ENCODE measurements at places on chromosomes 7 and 10.

- no peak for DNase-seq
These were observed 106.1 kb downstream of the PPP1R3A start for GRCh38 chr7:113812591-113813255.

GRCh38 chr7:43756368-43757072 is 2.0 kb upstream of the BLVRA start:
- DNase-seq = peak; percentile 49

- no peak for DNase-seq
These were observed 899.5 kb upstream of the LRRTM3 start for GRCh38 chr10:66026321-66026720.

DNA sequence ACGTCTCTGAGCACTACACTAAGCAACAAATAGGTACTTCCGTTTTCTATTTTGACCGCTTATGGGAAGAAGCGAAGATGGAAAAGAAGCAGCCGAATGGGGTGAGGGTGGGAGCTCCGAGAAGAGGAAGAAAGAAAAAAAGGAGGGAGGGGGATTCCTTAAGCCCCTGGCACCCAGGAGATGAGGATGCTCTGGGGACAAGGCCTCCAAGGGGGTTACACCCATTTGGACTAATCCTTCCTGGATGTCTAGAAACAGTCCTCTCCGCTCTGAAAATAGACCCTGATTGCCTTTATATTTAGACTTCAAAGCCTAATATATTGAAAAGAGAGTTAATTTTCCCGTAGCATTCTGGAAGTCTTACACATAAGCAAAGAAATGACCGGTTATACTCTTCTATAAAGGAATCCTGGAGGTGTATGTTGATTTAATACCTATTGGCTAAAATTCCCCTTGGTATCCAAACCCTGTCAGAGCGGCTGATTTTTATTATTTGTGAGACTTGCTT is 676 bp upstream of the HTR7 start:
- DNase-seq = no peak

DNA sequence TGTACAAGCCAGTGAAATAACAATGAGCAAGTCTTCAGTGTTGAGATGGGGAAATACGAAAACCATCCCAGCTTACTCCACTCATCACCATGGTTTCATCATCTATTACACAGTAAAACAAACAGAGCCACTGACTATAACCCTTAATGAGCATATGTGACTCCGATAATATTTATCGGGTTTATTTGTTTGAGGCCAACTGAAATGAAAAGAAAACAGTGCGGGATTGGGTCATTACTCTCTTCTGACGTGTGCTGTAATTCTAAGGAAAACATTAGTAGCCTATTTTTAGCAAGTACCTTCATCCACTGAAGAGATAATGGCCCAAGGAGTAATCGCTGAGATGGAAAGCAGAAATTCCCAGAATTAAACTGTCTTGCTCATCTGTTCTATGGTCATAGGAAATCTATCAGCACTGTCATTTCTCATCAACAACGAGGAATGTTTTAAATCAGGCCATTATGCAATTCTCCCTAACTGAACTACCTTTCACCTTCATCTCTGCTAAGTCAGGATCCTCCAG is 716.5 kb downstream of the INHBA start:
- DNase-seq = peak; percentile 91

GRCh38 chr10:75972491-75973276 is 541.3 kb downstream of the LRMDA start:
- no peak for DNase-seq

DNA sequence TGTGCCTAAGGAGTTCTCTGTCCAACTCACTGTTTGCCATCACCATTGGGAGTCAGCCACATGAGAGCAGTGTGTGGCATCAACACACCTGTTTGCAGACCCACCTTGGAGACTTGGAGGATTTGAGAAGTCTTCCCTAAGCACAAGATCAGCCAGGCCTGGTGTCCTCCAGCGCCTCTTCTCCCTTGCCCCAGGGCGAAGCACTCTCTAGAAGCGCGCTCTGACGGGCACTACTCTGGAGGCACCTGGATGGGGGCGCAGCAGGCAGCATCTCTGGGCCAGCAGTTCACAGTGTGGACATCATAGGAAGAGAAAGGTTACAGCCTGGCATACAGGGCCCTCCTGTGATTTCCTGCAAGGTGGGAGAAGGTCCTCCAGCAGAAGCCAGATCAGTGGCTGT is 289.3 kb downstream of the CELF2 start:
- DNase-seq = no peak

Measured in RCC 7860 (cell line).